ENCODE measurements at places on chromosomes 12 and 14. TPM values are rescaled to one million over a fixed set of nuclear protein-coding genes. Genes with fewer than 3 reads are reported as not detected.
A peak's percentile ranks its signal among the peaks of the same experiment; 100 is the strongest.

The FGD6 gene
- 1.5 TPM for total RNA-seq

The ACRBP gene
- 0.95 TPM for total RNA-seq

- DNase-seq = no peak
- H3K27me3 ChIP-seq = no peaks in the 10 kb centered on the region
- no peaks in the 10 kb centered on the region for H3K36me3 ChIP-seq
- H3K4me1 ChIP-seq = no peaks in the 10 kb centered on the region
Measured at GRCh38 chr14:81324011-81324410, 76.1 kb downstream of the STON2 start.

DNA sequence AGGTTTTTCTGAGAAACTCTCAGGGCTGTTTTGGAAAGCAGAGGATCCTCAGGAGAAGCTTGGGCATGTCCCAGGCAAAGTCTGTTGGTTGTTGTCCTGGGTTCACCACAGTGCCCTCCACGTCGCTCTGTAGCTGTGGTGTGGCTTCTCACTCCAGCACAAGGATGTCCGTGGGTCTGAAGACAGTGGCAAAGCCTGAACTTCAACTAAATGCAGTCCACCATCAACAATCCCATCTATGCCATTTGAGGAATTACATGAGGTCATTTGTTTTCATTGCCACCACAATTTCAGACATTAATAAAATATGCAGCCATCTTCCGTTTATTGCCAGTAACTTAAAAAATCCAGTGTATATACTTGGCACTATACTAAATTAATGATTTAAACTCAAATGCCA, 272.1 kb downstream of the LRIG3 start:
- H3K4me1 ChIP-seq = no peaks in the 10 kb centered on the region
- H3K36me3 ChIP-seq = no peaks in the 10 kb centered on the region

The PRB2 gene
- total RNA-seq = not detected

The VRTN gene
- not detected for total RNA-seq

GRCh38 chr12:65895759-65896656, 71.7 kb downstream of the HMGA2 start:
- no peak for DNase-seq
- H3K27me3 ChIP-seq = peaks cover 4% of the 10 kb centered on the region
- no peaks in the 10 kb centered on the region for H3K4me1 ChIP-seq
- no peak overlapping the region for H3K4me3 ChIP-seq

- H3K36me3 ChIP-seq = no peaks in the 10 kb centered on the region
- no peaks in the 10 kb centered on the region for H3K27me3 ChIP-seq
- peak; percentile 64 for DNase-seq
Measured at GRCh38 chr12:4145990-4146859, 127.3 kb upstream of the CCND2 start.

- H3K27ac ChIP-seq = no peak overlapping the region
- no peak overlapping the region for H3K4me3 ChIP-seq
- no peak for DNase-seq
- H3K36me3 ChIP-seq = no peaks in the 10 kb centered on the region
- H3K27me3 ChIP-seq = no peaks in the 10 kb centered on the region
Measured at GRCh38 chr12:107282628-107283027, 189.3 kb upstream of the CRY1 start.

- H3K4me3 ChIP-seq = peak overlapping the region; percentile 22
- DNase-seq = peak; percentile 42
- no peaks in the 10 kb centered on the region for H3K27me3 ChIP-seq
- peaks cover 65% of the 10 kb centered on the region for H3K4me1 ChIP-seq
- peak overlapping the region; percentile 19 for H3K27ac ChIP-seq
Measured at GRCh38 chr12:131603939-131604795, 106.7 kb upstream of the SFSWAP start.

DNA sequence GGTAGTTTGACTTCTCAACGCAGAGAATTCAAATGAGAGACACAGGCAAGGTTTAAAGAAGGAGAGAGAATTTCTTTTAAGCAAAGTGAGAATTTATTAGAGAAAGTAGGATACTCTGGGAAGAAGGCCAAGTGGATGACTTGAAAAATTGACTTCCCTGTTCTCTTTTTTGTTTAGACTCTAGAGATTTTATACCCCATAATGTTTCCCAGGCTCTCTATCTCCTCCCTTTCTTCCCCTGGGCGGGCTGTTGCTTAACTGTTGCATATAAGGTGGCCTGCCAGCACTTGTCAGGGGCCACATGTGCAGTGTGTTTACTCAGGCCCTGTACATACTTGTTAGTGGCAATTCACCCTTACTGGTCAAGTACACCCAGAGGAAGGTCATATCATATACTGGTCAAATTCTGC, 403.7 kb downstream of the SLC6A15 start:
- DNase-seq = no peak
- H3K27me3 ChIP-seq = no peaks in the 10 kb centered on the region
- H3K36me3 ChIP-seq = no peaks in the 10 kb centered on the region

The FAIM2 gene
- not detected for total RNA-seq

DNA sequence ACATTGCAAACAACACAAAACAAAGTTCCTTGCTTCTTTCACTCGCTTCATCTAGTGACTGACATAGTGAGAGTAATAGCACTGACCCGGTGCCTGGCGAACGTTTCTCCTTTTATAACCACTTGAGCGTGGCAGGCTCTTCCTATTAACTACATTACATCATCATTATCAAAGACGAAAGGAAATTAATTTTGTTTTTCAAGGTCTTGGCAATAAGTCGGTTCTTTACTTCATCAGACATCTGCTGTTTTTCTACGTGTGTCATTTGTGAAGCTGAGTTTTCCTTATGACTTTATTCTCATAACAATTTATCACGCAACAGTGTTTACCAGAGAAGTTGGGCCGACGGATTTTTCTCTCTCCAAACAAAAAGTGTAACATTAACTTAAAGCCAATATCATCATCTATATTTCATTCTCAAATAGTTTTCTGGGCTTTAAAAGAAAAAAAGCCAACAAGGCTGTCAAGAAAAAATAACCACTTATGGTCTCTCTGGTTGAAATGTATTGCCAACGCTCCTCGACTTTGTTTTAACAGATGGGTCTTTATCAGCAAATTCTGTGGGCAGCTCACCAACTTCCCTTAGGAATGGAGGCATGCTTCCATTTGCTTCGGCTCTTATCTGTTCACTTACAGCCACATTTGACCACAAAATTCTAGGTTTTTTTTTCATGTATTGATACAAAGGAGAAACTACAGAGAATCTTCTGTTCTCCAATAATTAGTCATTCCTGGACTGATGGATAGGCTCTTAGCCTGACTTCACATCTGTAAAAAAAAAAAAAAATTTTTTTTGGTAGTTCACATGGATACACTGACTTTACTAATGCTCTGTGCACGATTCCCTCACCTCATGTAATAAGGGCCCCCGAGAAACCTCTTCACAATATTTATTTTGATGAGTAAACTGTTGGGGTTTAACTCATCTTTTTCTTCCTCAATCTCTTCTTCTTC, 97.1 kb upstream of the CDKN3 start:
- no peak overlapping the region for H3K4me3 ChIP-seq
- no peaks in the 10 kb centered on the region for H3K4me1 ChIP-seq
- H3K27me3 ChIP-seq = peaks cover 5% of the 10 kb centered on the region
- H3K36me3 ChIP-seq = no peaks in the 10 kb centered on the region
- H3K27ac ChIP-seq = no peak overlapping the region

DNA sequence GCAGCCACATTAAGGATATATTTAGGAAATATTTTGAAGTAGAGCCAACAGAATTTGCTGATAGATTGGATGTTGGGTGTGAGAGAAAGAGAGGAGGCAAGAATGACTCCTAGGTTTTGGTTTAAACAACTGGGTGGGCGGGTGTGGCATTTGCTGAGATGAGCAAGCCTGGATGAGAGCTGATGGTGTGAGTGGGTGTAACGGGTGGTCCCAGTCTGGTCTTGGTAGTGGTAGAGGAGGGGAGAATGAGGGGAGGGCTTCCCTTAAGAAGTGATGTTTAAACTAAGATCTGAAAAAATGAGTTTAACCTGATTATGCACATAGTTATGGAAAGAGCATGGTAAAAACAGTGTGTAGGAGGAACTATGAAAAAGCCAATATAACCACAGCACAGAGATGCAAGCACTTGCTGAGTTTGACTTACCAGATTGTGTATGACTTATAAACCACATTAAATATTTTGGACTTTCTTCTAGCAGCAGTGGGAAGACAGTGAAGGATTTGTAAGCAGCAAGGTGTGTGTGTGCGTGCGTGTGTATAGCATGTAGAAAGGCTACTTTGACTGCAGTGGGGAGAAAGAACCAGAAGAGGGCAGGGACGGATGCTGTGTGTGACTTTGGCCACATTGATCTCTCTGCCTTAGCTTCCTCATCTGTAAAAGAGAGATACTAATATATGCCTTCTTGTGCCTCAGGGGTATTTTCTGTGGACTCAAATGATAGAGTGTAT, 139.7 kb downstream of the PRIMA1 start:
- peaks cover 25% of the 10 kb centered on the region for H3K27me3 ChIP-seq
- no peak overlapping the region for H3K4me3 ChIP-seq
- no peaks in the 10 kb centered on the region for H3K36me3 ChIP-seq

DNA sequence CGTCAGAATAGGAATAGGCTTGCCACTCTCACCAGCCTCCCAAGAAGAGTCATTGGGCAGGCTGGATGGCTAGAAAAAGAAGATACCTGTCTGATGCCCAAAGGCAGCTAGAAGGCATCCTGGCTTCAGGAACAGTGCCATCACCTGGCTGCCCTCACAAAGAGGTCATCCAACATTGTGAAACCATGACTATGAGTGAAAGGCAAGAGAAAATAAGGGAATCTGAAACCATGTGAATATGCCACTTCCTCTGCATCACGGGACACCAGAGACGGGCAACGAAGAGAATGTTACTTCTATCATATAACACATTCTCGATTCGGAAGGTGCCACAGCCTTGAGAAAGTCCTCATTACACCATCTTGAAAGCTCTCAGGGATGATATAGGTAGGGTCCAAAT, 182.0 kb downstream of the DAD1 start:
- no peaks in the 10 kb centered on the region for H3K4me1 ChIP-seq
- no peak overlapping the region for H3K27ac ChIP-seq
- no peaks in the 10 kb centered on the region for H3K36me3 ChIP-seq
- no peak for DNase-seq
- no peak overlapping the region for H3K4me3 ChIP-seq
- H3K27me3 ChIP-seq = no peaks in the 10 kb centered on the region

GRCh38 chr12:46300910-46301309, 32.1 kb upstream of the SLC38A1 start:
- H3K27me3 ChIP-seq = no peaks in the 10 kb centered on the region
- H3K4me1 ChIP-seq = no peaks in the 10 kb centered on the region
- DNase-seq = no peak
- no peaks in the 10 kb centered on the region for H3K36me3 ChIP-seq
- H3K27ac ChIP-seq = no peak overlapping the region

- H3K36me3 ChIP-seq = no peaks in the 10 kb centered on the region
- DNase-seq = no peak
- H3K27me3 ChIP-seq = no peaks in the 10 kb centered on the region
- no peak overlapping the region for H3K27ac ChIP-seq
- H3K4me3 ChIP-seq = no peak overlapping the region
Measured at GRCh38 chr14:49512147-49512551, 74.0 kb downstream of the RPS29 start.

- no peaks in the 10 kb centered on the region for H3K27me3 ChIP-seq
- DNase-seq = no peak
- no peaks in the 10 kb centered on the region for H3K36me3 ChIP-seq
- no peak overlapping the region for H3K4me3 ChIP-seq
- H3K27ac ChIP-seq = no peak overlapping the region
Measured at GRCh38 chr12:107435520-107435919, 250.1 kb upstream of the PWP1 start.

The UNC119B gene
- total RNA-seq = 10.7 TPM

DNA sequence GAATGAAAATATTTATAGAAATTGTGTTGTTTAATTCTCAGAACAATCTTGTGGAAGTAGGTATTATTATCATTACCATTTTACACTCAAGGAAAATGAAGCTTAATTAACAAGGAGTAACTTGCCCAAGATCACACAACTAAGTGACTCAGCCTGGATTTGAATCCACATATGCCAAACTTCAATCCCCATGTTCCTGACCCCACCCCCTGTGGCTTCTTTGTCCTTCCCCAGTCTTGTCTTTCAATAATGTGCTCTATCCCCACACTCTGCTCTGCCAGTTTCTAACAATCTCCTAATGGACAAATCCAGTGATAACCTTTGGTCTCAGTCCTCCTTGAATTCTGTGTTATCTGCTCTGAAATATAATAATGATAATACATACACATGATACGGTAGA, 355.2 kb downstream of the BMP4 start:
- H3K4me1 ChIP-seq = no peaks in the 10 kb centered on the region
- no peak overlapping the region for H3K27ac ChIP-seq
- no peaks in the 10 kb centered on the region for H3K27me3 ChIP-seq
- no peak for DNase-seq
- no peaks in the 10 kb centered on the region for H3K36me3 ChIP-seq

- no peaks in the 10 kb centered on the region for H3K27me3 ChIP-seq
- H3K36me3 ChIP-seq = no peaks in the 10 kb centered on the region
- peak overlapping the region; percentile 7 for H3K27ac ChIP-seq
- H3K4me1 ChIP-seq = peaks cover 71% of the 10 kb centered on the region
- H3K4me3 ChIP-seq = no peak overlapping the region
Measured at GRCh38 chr14:76930549-76930948, 98.0 kb downstream of the IRF2BPL start.

The ZNF26 gene
- 31.9 TPM for total RNA-seq

DNA sequence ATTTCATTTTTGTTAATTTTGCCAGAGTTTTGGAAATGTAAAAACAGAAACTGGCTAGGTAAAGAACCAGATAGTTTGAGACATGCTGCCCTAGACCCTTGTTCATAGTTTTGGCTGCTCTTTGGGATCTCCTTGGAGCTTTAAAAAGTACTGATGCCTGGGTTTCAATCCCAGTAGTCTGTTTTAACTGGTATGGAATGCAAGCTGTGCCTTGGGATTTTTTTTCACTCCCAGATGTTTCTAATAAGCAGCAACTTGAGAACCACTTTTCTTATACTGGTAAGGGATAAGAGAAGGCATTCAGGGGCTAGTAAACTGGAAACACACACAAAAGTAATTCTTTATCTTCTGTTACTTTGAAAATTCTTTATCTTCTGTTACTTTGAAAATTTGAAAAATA, 18.8 kb downstream of the SLC35F4 start:
- H3K27me3 ChIP-seq = no peaks in the 10 kb centered on the region
- H3K27ac ChIP-seq = no peak overlapping the region
- H3K4me1 ChIP-seq = no peaks in the 10 kb centered on the region
- no peak for DNase-seq
- H3K36me3 ChIP-seq = no peaks in the 10 kb centered on the region

GRCh38 chr12:16387919-16388318, 40.5 kb downstream of the MGST1 start:
- no peaks in the 10 kb centered on the region for H3K36me3 ChIP-seq
- H3K27ac ChIP-seq = no peak overlapping the region
- DNase-seq = no peak
- no peaks in the 10 kb centered on the region for H3K4me1 ChIP-seq

GRCh38 chr12:28583701-28584261, 393.5 kb downstream of the CCDC91 start:
- no peak overlapping the region for H3K4me3 ChIP-seq
- H3K27me3 ChIP-seq = no peaks in the 10 kb centered on the region
- no peak overlapping the region for H3K27ac ChIP-seq
- DNase-seq = no peak
- no peaks in the 10 kb centered on the region for H3K36me3 ChIP-seq

GRCh38 chr12:116222358-116222757, 55.1 kb downstream of the MED13L start:
- H3K27me3 ChIP-seq = no peaks in the 10 kb centered on the region
- no peak overlapping the region for H3K27ac ChIP-seq
- no peak overlapping the region for H3K4me3 ChIP-seq
- DNase-seq = no peak
- H3K4me1 ChIP-seq = no peaks in the 10 kb centered on the region
- peaks cover 5% of the 10 kb centered on the region for H3K36me3 ChIP-seq

The HOMEZ gene
- total RNA-seq = 2.8 TPM

The RNASE7 gene
- not detected for total RNA-seq

- H3K4me3 ChIP-seq = no peak overlapping the region
- no peak overlapping the region for H3K27ac ChIP-seq
- peaks cover 41% of the 10 kb centered on the region for H3K36me3 ChIP-seq
Measured at GRCh38 chr14:67680121-67680602, 5.7 kb upstream of the VTI1B start.

Data from CD4-positive, alpha-beta T cell (primary cell).